Globus pallidus (tissue), 1 donor: ENCODE measurements at places on chromosomes 7 and 10.

GRCh38 chr10:86603256-86603655 is 51.1 kb upstream of the OPN4 start:
- DNase-seq: no peak

GRCh38 chr10:80197972-80198916 is 7.1 kb downstream of the ANXA11 start:
- DNase-seq: no peak

DNA sequence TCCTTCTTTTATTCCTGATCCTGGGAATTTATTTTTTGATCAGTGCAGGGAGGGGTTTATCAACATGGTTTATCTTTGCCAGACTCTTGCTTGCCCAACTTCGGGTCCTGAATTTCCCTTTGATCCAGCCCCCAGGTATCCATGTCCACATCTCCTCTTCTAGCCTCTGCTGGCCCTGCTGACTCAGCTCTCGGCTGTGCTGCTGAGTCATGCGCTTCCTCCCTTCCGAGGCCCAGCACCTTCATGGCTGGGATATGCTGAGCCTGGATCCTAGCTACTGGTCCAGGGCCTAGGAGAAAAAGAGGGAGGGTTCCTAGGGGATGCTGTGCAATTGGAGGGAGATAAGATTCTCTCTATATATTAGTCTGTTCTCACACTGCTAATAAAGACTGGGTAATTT is 380.7 kb upstream of the SHH start:
- no peak for DNase-seq

DNA sequence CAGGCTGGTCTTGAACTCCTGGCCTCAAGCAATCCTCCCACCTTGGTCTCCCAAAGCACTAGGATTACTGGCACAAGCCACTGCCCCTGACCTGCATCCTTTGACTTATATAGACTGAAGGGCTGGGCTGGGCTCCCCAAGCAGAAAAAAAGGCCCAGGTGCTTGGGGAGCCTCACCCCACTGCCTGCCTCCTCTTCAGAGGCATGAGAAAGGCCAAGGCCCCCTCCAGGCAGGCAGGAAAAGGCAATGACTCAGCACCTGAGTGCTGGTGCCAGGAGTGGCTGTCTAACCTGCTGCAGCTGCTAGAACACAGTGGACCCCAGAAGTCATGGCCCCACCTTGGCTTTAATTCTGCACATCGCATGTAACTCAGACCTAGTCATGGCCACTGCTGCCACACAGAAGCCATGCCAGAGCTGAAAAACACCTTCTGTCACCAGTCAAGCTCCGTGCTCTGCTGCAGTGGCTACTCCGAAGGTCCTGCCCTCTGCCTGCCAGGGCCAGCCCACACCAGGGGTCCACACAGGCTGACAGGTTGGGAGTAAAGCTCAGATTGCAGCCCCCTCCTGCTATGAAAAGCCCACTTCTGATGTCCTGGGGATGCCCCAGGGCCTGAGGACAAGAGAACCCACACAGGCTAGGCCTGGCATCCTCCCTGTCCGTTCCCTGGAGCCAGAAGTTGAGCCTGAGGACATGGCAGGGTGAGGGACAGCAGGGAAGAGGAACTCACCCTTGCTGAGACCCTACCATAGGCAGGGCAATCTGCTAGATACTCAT is 48.5 kb downstream of the GRID1 start:
- DNase-seq: no peak

- no peak for DNase-seq
These were observed 401.2 kb downstream of the SH2D4B start for GRCh38 chr10:80938903-80939302.

DNA sequence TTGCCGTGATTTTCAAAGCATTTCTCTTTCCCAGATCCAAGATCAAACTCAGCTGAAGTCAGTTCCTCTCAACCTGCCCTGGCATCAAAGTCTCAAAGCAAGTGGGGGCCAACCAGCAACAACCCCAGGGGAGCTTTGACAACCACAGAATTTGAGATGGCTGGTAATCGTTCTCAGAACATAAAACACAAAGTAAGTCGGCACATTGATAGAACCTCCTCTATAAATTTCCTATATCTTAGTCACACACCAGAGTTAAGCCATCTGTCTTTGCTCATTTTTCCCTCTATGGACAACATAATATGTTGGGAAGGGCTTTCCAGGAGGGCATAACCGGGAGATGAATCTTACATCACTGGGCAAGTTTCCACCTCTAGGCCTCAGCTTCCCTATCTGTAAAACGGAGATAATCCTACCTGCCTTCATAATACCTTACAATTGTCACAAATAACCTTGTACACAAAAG is 1.2 kb upstream of the DNAJC9 start:
- DNase-seq: no peak

DNA sequence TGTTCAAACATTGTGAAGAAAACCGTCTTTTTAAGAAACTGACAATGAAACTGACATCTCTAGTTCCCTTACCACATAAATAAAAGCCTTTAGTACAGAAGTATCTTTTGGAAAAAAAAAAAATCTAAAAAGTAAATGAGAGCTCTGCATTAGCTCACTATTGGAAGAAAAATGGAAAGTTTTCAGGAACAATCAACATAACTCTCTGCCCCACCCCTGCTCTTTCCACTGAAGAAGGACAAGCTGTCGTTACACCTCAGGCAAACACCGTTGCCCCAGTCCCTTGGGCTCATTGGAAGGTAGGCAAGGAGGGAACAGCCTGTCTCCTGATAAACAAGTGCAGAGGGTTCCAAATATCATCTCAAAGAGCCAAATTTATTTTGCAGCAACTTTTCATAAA is 22.4 kb upstream of the C1QL3 start:
- DNase-seq: no peak

DNA sequence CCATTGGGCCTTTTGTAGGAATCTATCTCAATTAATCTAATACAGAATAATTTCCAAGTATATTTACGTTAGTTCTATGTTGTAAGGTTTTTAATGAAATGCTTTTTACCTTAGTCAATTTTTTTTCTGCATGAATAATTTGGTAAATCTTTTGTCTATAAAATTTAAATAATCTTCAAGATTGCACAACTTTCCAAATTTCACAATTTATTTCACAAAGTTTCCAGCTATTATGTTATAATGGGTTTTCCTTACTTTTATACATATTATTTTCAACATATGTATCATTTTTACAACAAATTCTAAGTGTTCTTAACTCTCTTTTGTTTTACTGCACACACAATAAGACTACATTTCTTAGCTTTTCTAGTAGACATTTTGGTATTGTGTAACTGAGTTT is 470.7 kb downstream of the ETV1 start:
- DNase-seq: no peak

- DNase-seq: no peak
These were observed 18.3 kb upstream of the ADCYAP1R1 start for GRCh38 chr7:31033674-31034300.

DNA sequence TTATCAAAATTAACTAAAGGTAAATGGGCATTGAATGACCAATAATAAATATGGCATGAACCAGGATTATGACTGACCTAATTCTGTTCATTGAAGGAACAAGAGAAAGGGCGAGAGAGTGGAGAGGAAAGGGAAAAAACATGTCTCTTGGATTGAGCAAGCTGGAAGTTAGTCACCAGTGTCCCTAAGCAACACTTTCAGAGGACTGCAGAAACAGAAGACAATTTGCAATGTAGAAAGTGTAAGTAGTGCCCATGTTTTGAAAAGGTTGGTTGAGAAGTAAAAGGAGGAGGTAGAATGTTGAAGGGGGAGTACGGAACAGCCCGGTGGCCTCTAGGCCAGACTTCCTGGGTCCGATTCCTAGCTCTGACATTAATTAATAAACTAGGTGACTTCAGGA is 94.6 kb downstream of the FAS start:
- DNase-seq: no peak

DNA sequence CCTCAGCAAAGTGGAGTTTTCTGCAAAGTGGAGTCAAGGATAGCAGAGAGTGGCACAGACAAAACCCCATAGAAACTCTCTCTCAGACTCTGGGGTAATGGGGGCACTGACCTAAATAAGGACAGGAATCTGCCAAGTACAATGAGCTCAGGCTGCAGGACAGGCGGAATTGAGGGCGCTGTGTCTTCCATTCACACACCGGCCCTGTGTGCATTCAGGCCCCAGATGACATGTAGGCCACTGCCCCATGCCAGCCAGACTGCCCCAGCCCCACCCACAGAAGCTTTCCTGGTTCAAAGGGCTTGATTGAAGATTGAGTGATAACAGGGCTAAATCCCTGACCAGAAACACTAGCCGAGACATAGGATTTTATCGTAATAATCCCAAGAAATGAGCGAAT is 52.7 kb downstream of the EEPD1 start:
- DNase-seq: no peak

GRCh38 chr10:64732372-64732957 is 1211.3 kb downstream of the REEP3 start:
- peak; percentile 20 for DNase-seq

DNA sequence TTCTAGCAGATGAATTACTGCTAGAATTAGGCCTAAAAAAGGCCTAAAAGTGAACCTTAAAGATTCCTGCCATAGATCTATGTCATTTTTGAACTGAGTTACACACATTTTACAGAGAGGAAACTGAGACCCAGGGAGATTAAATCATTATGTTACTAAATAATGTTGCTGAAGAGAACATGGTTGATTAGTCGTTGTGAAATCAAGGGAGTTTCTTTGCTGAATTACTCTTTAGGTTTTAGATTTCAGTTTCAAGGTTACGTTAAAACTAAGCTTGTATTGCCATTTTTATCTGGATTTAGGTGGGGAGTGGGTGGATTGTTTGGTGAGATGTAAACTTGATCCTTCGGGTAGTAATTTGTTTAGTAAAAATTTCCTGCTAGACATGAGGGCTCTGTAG is 21.3 kb downstream of the CDK14 start:
- no peak for DNase-seq

DNA sequence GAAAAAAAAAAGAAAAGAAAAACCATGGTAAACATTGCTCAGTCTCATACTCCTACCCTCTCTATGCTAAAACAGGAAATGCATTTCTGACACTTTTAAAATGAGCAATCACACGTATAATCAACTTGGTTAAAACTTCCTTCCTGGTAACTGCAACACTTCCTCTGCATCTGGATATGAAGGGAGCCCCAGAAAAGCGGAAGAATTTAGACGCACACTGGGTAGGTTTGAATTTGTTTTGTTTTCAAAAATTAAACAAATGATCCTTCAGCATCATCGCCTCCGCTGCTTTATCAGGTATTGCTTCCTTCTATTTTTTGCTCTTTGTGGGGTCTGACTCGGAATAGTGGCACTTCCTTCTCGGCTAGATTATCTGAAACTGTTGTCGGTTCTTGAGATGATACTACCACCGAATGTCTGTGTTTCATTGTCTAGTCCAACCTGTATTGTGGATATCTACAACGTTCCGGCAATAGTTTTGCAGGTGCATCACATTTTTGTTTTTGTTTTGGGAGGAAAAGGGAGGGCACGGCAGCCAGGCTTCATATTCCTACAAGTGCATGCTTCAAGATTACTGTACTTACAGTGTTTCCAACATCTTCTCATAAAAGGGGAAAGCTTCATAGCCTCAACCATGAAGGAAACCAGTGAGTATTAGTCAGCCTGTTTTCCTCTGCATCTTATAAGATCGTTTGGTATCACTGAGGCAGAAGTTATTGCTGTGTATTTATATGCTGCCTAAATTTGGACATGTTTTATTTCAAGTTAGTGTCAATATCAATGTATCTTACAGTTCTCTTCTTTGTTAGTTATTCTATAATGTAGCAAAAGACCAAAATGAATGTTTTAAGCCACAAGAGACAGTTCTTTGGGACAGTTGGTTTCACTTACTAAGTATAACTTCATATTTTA is at the start of gene PIK3CG:
Gene PIK3CG (plus strand): TSS at position 153 of the 912 bp plus-strand sequence. CDS start 2,280 bp downstream, outside the sequence.
- DNase-seq: peak; percentile 26
